ENCODE measurements at places on chromosomes 11 and 22. TPM values are rescaled to one million over a fixed set of nuclear protein-coding genes. Genes with fewer than 3 reads are reported as not detected.

DNA sequence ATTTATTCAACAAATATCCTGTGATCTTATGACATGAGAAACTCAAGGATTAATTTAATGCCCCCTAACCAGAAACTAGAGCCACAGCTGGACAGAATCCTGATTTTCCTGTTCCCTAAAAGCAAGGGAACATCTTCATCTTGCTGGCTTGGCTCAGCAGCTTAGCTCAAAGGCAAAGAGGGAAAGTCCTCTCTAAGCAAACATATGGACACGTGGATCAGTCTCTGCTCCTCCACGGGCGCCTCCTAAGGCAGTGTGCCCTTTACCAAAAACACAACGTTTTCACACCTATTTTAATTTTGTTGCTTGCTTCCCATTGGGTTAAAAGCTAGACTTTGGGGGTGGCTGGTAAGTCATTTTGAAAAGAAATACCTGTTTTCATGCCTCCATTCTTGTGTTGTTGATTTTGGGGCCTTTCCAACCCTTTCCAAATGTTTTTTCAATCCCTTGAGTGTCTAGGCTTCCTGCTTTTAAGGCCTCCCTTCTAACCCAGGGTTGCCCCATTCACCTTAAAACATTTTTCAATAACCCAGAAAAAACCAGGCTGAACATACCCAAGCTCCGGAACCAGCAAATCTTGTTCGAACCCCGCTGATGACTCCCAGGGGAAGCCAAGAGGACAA, 15.5 kb downstream of the SLC1A2 start:
- DNase-seq = no peak

DNA sequence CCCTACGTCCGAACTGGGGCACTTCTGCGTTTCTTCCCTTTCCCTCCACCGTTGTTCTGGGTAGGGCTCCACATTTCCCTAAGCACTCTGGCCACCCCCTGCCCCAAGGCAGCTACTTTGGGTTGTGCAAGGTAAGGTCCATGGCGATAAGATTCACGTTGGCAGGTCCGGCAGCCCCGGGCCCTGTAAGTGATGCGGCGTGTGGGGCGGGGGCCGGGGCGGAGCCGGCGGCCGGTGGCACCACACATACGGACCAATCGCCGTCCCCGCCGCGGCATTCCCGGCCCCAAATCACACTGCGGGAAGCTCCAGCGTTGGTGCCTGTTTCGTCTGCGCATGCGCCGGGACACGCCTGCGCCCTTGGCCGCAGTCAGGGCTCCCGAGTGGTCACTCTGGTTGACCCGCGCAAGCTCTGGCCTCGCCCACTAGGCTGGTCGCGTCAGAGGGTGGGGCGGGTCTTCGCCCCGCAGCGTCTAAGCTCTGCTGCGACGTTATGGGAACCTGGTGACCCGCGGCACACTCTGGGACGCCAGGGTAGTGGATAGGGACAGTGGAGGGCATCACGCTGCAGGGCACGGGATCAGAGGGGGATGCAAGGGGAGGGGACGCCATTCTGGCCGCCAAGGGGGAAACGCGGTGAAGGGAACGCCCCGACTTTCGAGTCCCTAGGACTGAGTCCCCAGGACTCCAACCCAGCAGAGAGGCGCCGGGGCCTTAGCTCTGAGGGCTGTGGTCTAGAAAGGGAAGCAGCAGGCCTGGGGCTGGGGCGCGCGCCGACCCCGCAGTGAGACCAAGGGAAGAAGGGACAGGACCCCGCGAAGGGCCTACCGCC, 1.6 kb downstream of the FADS1 start:
- DNase-seq = peak; percentile 95

- DNase-seq = peak; percentile 30
Measured at GRCh38 chr11:25734591-25735211, 597.2 kb upstream of the ANO3 start.

- no peak for DNase-seq
Measured at GRCh38 chr22:36562261-36562835, 33.4 kb upstream of the EIF3D start.

- no peak for DNase-seq
Measured at GRCh38 chr11:57490456-57491248, 24.9 kb downstream of the SLC43A1 start.

- no peak for DNase-seq
Measured at GRCh38 chr11:86625981-86626380, 46.4 kb downstream of the ME3 start.

- DNase-seq = no peak
Measured at GRCh38 chr22:22479999-22480532, 28.5 kb downstream of the ZNF280B start.

GRCh38 chr22:45098056-45098455, 65.7 kb upstream of the NUP50 start:
- no peak for DNase-seq

GRCh38 chr22:46071451-46072109, 78.7 kb upstream of the PPARA start:
- no peak for DNase-seq

The UBQLNL gene
- total RNA-seq = 4.4 TPM

The SLCO2B1 gene
- total RNA-seq = 3.5 TPM

The IGSF22 gene
- total RNA-seq = 0.74 TPM

The OVOL1 gene
- total RNA-seq = not detected

The APOL4 gene
- total RNA-seq = 4.4 TPM
